Thymus (tissue), 14 donors: ENCODE measurements at places on chromosomes 1 and 21.

DNA sequence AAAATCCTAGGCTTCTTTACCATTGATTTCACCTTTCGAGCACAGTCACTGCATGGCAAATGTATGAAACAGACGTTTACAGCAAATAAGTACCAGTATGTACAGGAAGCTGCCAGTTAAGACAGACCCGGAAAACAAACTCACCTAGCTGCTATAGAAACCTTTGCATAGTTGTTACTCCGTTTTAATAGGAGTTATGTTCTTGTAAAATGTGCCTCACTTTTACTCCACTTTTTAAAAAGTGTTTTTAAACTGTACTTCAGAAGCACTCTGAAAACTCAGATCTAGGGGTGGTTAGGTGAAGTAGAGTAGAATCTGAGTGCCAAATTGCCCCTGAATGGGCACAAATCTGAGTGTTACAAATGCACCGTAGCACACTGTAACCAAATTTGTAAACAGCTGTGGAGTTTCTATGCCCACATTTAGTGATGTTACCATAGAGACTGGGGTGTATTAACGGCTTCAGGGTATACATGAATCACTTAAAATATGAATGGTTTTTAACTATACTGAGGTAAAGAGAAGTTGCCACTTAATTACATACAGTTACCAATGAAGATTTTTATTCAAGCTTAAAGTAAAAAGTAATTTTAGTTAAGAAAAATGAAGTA lies 30.7 kb downstream of the CNIH4 start:
- DNase-seq = no peak

DNA sequence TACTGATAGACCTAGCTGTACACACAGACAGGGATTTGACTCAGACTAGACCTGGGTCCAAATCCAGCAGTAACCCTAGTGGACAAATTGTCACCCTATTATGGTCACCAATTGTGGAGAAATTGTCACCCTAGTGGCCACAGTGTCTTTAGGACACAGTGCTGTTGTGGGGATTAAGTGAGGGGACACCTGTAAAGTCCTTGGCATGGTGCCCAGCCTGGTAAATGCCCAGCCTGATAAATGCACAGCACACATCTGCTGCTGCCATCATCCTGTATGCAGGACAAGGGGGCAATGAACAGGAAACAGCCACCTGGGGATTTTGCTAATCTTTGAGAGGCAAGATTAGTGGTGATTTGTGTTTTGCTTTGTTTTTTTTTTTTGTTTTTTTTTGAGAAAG lies 2.3 kb downstream of the TMEM61 start:
- DNase-seq = no peak

DNA sequence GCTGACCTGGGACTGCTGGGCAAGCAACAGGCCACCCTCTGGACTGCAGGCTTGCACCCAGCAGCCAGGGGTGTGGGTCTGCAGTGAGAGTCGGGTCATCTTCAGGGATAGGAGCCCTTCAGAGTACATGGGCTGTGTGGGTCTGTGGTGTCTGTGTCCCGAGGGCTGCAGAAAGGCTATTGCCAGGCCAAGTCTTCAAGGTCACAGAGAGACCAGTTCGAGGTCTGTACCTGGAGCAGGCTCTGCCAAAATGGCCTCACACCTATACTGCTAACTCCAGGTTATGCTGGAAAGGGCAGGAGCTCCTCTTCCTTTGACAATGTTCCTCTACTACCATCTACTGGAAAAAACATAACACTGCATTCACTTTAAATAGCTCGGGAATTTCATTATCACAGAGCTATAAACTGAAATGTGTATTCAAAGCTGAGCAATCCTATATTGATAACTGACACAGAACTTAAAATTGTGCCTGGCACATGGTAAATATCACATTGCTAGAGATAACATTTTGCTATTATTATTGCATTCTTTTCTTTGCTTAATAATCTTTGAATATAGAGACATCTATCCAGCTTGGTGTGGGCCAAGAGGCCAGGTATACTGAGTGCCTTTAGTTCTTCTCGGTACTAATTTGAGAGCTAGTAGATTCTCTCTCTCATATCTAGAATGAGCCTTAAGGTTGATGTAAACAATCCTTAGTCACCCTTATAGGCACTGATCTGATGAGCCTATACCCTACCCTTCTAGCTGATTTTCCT lies 6.9 kb upstream of the DNAH14 start:
- DNase-seq = peak; percentile 26

GRCh38 chr1:89918127-89918793 lies 76.7 kb upstream of the ZNF326 start:
- DNase-seq = no peak

DNA sequence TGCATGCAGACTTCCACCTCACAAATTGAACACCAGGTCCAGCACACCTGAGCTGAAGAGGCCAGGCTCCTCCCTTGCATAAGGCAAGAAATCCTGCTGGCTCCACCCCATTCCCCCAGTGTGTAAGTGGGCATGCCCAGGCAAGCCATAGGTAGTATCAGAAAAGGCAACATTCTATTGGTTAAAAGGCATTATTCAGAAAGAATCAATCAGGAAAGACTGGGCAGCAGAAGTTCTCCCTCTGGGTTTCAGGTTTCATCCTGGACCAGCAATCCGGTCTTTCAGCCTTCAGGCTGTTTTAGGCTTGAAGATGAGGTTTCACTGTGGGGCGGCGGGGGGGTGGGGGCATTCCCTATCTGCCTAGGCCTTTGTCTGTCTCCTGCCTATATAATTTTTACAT lies 42.0 kb upstream of the LHX8 start:
- DNase-seq = no peak

DNA sequence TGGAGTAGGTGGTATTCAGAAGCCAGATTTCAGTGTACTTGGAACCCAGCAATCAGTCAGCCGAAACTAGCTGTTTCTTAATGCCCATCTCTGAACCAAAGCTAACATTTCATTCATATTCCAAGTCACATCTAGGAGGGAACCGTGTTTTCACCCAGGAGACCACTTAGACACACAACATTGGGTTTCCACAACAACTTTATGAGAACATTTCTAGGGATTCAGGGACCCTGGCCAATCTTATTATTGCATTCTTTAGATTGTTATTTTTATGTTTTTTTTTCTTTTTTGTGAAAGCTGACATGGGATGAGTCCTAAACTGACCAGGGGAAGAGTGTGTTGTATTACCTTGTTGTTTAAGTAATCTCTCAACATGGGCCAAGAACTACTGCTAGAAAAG lies 72.5 kb upstream of the KIAA0040 start:
- DNase-seq = no peak

GRCh38 chr1:64624218-64624713 lies 120.6 kb upstream of the RAVER2 start:
- no peak for DNase-seq

GRCh38 chr1:111738436-111739193 lies 580 bp downstream of the INKA2 start:
- DNase-seq = no peak

DNA sequence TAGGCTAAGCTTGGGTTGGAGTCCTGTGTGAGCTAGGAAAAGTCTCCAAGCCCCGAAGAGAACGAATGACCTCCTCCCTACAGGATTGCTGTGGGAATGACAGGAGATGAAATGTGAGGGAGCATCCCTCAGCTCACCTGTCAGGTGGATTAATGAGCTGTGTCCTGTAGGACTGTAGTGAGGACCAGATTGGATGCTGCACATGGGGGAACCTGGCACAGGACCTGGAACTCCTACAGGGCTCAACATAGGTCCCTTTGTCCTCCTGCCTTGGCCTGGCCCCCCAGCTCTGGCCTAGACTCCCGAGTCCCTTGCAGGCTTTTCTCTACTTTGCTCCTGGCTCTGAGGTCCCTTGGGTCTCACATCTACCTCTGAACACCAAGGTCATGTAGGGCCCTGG lies 155.7 kb downstream of the PTPRU start:
- DNase-seq = no peak

GRCh38 chr1:185040408-185040735 lies 5.0 kb upstream of the RNF2 start:
- DNase-seq = no peak

DNA sequence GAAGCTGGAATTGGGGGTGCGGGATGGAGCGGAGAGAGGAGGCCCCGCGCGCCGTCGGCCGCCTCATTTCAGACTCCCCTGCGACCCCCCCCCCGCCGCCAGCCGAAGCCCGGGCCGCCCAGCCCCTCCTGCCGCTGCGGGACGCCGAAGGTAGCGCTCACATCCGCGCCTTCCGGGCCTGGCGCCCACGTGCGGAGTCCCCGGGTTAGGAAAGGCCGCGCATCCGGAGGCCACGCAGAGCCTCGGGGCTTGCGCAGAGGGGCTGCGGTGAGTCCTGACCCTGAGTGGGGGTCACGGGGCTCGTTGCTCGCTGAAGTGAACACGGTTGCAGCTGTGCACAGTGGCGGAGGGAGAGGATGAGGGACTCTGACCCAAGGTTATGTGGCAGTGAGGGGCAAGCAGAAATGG lies 552 bp upstream of the ZNF496 start:
- DNase-seq = no peak

- no peak for DNase-seq
Observed at GRCh38 chr1:84506729-84507453, 510 bp upstream of the GNG5 start.
